ENCODE measurements at places on chromosomes 12 and 14. TPM values are rescaled to one million over a fixed set of nuclear protein-coding genes. Genes with fewer than 3 reads are reported as not detected.

The TAS2R30 gene
- total RNA-seq, result 0.13 TPM

The RPGRIP1 gene
- not detected for total RNA-seq

The BIN2 gene
- not detected for total RNA-seq

The DTX1 gene
- total RNA-seq, result not detected

The DEGS2 gene
- not detected for total RNA-seq

The LBHD2 gene
- total RNA-seq, result not detected

The COL2A1 gene
- not detected for total RNA-seq

The KLRG1 gene
- total RNA-seq, result not detected

The CCDC196 gene
- not detected for total RNA-seq

The KRT72 gene
- total RNA-seq, result not detected

The MSI1 gene
- total RNA-seq, result not detected

The CLEC2A gene
- not detected for total RNA-seq

The TCHP gene
- total RNA-seq, result 11.7 TPM

The KLRB1 gene
- not detected for total RNA-seq

The PTHLH gene
- 0.51 TPM for total RNA-seq

The SLCO1A2 gene
- not detected for total RNA-seq

The RD3L gene
- total RNA-seq, result not detected

The ASIC1 gene
- total RNA-seq, result 0.13 TPM

The AKAP6 gene
- 14.3 TPM for total RNA-seq

The GNG2 gene
- 14.7 TPM for total RNA-seq

The PAX9 gene
- total RNA-seq, result not detected

The ZBTB42 gene
- 6.2 TPM for total RNA-seq

The FSCB gene
- total RNA-seq, result not detected

The CYP27B1 gene
- total RNA-seq, result 0.86 TPM

The CCDC175 gene
- not detected for total RNA-seq

The PTMS gene
- total RNA-seq, result 130 TPM

The AMDHD1 gene
- 1.3 TPM for total RNA-seq

The TAS2R9 gene
- not detected for total RNA-seq

The KRT2 gene
- not detected for total RNA-seq

The P2RX7 gene
- total RNA-seq, result 0.54 TPM

The RTL1 gene
- not detected for total RNA-seq

The WSCD2 gene
- total RNA-seq, result not detected

The ADCY4 gene
- 0.38 TPM for total RNA-seq

The DHRS2 gene
- not detected for total RNA-seq

The VSIG10 gene
- 11.6 TPM for total RNA-seq

The LRRC9 gene
- not detected for total RNA-seq

The KLRK1 gene
- total RNA-seq, result not detected

All from GM23248 (cell line).